PC-9 (cell line): ENCODE measurements at places on chromosomes 7 and 10. TPM values are rescaled to one million over a fixed set of nuclear protein-coding genes. Genes with fewer than 3 reads are reported as not detected.

DNA sequence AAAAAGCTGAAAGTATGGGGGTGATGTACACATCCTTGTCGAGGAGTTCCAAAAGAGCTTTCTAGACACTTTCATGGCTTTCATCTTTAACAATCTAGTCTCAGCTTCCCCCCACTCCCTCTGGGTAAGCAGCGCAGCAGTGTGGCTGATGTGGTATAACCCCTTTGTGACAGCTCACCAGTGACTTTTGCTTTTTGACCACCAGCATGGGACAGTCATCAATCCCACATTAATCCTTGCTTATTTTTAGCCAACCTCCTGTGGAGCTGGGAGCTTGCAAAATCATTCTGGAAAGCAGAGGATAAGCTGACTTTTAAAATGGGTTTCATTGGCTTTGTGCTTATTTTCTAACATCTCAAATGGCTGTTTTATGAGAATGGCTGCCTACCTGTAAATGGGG lies 272.7 kb downstream of the HDAC9 start:
- DNase-seq: no peak

- no peak for DNase-seq
Measured at GRCh38 chr7:129228633-129229032, 3.8 kb downstream of the AHCYL2 start.

GRCh38 chr10:58384095-58384494 lies 1.1 kb upstream of the TFAM start:
- no peak for DNase-seq

DNA sequence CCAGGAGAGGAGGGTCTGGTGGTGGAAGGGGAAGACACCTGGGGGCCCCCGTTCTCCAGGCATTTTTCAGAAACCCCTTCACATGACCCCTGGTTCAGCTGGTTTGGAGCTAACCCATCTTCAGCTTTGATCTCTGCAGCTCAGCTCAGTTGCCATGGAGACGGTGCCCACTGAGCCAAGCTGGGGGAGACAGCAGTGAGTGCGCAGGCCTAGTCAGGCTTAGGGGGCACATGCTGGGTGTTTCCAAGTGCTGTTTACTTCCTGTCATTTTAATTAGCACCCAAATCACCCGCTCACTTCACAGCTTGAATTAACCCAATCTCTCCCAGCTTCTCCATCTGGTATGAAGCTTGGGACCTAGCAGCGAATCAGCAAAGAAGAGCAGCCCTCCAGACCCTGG lies 9.0 kb downstream of the SPOCK2 start:
- no peak for DNase-seq

Gene APBB1IP
- not detected in 2 replicates for total RNA-seq

- no peak for DNase-seq
Measured at GRCh38 chr10:34112171-34112782, 702.8 kb downstream of the PARD3 start.

DNA sequence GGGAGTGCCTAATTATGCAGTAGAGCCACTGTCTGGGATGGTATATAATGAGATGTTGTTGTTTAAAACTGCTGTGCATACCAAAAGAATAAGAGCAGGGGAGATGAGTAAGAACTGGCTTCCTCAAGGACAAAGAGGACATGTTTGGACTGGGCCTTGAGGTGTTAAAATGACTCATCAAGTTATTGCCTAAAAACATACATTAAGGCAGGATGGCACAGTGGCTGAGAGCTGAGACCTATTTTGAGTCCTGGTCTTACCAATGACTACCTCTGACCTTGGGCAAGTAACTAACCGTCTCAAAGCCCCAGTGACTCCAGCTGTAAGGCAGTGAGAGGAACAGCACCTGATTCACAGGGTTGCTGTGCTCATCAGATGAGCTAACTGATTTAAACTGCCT lies 71.1 kb downstream of the CFAP58 start:
- no peak for DNase-seq

DNA sequence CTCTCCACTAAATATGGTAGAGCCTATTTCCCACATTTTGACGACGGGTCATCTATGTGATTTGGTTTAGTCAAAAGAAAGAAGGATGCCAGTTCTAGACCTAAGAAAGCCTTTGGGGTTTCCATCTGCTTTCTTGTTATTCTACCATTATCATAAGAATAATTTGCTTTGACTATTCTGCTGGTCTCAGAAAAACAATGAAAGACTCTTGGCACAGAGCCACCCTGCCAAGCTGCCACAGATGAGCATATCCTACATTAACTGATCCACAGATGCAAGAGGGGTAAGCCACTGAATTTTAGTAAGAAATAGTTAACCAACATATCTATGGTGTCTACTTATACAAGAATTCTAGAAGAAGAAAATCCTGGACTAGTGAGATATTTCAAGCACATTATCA lies 158.6 kb upstream of the MAGI2 start:
- DNase-seq: no peak

DNA sequence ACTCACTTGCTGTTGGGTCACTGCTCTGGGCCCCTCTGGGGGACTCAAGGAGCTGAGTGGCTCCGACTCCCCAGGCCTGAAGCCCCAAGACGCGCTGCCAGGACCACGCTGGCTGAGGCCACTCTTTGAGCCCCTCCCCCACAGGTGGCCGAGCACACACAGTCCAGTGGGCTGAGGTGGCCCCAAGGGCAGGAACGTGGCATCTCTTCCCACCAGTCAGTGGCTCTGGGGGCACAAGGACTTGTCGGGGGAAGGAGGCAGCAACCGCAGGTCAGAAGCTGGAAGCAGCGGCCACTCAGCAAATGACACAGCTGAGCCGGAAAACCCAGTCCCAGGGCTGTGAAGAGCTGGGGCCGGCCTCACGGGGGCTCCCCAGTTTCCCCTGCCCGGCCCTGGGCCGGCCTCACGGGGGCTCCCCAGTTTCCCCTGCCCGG lies 24.1 kb downstream of the GRIFIN start:
- no peak for DNase-seq

GRCh38 chr7:29084832-29085231 lies 61.5 kb downstream of the CPVL start:
- DNase-seq: no peak
